ENCODE measurements at places on chromosomes 11 and 22.

DNA sequence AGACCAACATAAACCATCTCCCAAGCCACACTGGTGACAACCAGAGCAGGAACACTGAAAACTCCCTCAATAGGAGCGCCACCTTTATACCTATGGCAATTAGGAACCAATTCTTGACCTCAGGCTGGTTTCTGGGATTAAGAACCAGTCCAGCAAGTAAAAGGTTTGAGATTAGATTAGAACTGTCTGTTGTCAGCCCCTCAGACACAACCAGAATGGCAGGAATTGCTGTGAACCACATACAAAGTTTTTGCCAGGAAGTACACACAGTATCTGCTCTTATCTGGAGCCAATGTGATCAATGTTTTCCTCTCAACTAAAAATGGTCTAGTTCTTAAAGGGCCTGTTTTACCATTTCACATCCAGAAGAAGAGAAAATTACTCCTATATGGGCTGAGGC, 55.2 kb downstream of the RBFOX2 start:
- no peak for DNase-seq

DNA sequence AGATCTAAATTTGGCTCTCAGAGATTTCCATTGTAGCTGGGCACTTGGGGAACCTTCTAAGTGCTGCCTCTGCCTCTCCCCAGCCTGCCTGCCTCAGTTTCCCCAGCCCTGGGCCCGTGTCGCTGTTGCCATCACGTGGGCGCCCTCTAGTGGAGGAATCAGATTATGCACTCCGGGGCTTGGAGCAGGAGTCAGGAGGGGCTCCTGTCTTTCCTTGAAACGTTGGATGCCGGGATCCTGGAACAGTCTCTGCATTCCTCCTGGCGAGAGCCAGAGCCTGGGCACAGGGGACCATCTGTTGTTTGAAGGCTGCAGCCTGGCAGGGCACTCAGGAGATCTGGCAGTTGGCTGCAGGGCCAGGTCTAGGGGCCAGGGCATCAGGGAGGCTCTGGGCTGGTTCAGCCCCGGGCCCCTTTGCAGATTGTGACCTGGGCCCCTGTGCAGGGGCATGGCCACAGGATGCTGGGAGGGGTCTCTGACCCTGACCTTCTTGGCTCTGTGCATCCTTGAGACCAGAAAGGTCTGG, 71.6 kb downstream of the LRP5 start:
- peak; percentile 23 for DNase-seq

GRCh38 chr22:28801845-28802594, 1.7 kb upstream of the XBP1 start:
- DNase-seq: no peak

DNA sequence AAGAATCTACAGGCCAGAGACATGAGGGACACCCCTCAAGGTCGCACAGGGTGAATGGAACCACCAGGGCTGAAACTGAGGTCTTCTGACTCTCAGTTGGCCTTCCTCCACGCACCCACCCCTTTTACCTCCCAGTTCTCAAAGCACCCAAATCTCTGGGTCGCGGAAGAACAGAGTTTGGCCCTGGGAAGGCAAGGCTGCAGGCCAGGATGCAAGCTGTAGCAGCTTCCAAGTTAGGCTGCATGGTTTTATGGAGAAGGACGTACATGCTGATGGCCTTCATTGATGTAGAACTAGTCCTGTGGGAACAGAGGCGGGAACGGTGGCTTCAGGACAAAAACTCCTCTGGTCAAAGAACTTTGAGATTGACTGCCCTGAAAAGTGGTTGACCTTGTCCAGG, 143.5 kb upstream of the B3GAT1 start:
- DNase-seq: no peak

GRCh38 chr11:94895451-94895850, 77.9 kb downstream of the CWC15 start:
- peak; percentile 13 for DNase-seq

DNA sequence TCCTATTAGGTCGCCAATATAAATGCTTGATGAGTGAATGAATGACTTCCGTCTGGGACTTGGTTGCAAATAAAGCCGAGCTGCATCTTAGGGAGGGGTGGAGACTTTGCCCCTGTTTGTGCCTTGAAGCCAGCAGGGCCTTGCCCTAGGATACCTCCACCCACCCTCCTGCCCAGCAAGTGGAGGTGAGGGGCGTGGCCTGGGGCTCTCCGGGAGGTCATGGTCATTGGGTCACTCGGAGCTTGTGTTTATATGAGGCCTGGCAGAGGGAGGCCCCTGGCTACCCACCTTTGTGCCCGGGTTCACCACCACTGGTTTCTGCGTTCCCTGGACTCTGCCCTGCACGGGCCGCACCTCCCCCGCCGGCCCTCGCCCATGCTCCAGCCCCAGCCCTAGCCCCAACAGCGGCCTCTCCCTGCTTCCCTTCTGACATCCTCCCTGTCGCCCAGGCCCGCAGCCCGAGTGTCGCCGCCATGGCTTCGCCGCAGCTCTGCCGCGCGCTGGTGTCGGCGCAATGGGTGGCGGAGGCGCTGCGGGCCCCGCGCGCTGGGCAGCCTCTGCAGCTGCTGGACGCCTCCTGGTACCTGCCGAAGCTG, 4.3 kb downstream of the MPST start:
- DNase-seq: no peak

- DNase-seq: no peak
Measured at GRCh38 chr11:57515332-57516060, at the start of gene SLC43A1. Gene SLC43A1 (minus strand): TSS chr11:57515702. CDS start chr11:57514111, 1,591 bp downstream.

Data from kidney glomerular epithelial cell (primary cell).